Muscle of arm (tissue), 14 donors: ENCODE measurements at places on chromosomes 11 and 22.

DNA sequence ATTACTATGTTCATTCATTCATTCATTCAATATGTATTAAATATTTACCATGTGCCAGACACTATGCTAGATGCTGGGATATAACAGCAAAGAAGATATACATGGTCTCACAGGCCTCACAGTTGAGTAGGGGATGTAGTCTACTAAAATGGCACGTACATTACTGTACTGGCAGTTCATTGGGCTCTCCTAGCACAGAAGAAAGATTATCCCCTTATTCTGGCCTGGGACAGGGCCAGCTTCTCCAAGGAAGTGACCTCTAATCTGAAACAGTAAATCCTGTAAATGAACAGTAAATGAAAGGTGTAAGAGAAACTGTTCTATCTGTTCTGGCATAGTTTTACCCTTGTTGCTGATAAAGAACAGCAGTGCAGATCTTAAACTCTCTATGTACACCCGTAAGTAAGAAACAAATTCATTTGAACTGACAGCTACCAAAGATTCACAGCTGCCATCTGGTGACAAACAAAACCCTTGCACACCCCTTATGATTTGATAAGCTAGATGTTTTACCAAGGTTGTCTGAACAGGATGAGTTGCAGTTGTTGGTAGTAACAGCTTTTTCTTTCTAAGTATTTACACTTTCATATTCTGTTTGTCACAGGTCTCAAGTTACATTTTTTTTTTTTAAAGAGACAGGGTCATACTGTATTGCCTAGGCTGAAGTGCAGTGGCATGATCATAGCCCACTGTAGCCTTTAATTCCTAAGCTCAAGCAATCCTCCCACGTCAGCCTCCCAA, 263.1 kb downstream of the TMEM135 start:
- no peak for DNase-seq

DNA sequence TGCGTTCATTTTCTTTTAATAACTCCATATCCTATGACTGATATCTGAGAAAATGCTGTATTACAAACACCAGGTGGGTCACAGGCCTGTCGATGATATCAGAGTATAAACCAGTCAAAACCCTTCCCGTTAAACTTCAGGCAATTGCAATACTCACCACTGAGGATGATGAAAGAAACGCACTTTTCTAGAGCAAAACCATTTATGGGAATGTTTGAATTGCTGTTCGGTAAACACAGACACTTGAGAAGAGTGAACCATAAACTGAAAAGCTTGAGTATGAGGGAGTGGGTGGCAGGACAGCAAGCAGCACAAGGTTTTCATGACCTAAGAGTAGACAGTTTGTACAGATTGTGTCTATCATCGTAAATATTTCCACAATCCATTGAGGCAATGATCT, 139.8 kb upstream of the CEP126 start:
- DNase-seq, result no peak

DNA sequence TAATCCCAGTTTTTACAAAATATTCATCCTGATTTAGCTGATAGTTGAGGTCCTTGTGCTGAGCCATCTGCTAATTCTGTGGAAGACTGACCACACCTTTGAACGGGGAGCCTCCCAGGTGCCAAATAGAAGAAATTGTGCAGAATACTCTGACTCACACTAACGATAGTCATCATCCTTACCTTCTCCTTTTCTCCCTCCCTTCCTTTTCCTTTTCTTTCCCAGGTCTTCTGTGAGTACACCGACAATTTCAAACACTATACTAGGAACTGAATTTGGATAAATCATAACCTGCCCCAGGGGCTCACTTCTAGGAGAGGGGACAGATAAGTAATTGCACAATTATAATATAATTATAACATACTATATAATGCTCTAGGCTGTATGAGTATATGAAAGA, 73.1 kb upstream of the CTSC start:
- DNase-seq, result no peak

- no peak for DNase-seq
Observed at GRCh38 chr11:11782532-11783110, 59.2 kb upstream of the USP47 start.

- DNase-seq, result no peak
Observed at GRCh38 chr11:65919573-65920371, 546 bp downstream of the DRAP1 start.

DNA sequence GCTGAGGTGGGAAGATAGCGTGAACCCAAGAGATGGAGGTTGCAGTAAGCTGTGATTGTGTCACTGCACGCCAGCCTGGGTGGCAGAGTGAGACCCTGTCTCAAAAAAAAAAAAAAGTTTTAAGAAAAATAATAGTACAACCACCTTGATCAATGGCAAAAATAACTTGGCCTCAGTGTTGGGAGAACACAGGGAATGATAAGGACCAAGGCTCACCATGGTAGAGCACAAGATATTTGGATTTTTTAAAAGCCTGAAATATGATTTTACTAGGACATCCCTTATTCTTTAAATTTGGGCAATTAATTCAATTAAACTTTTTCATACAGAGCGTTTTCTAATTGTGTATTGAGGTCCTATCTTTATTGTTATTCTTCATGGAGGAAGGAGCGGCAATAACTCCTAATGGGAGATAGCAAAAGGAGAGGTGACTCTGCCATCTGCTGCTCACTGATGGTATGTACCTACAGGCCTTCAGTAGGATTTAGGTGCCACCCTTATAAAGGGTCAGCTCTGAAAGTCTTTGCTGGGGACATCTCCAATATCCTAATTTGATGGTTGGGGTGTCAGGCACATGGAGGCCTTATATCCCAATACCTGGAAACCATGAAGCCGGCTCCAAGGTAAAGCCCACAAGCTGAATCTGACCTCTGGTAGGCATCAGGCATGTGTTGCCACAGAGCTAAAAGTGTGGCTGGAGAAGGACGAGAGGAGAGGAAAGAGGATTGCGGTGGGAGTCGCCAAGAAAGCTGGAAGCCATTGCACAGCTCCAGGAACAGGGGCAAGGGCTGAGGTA, 21.9 kb upstream of the POLD3 start:
- peak; percentile 28 for DNase-seq

- peak; percentile 33 for DNase-seq
Observed at GRCh38 chr11:28529540-28530410, 421.6 kb downstream of the METTL15 start.

- DNase-seq, result no peak
Observed at GRCh38 chr11:45904309-45904915, 2.7 kb downstream of the FREY1 start.

DNA sequence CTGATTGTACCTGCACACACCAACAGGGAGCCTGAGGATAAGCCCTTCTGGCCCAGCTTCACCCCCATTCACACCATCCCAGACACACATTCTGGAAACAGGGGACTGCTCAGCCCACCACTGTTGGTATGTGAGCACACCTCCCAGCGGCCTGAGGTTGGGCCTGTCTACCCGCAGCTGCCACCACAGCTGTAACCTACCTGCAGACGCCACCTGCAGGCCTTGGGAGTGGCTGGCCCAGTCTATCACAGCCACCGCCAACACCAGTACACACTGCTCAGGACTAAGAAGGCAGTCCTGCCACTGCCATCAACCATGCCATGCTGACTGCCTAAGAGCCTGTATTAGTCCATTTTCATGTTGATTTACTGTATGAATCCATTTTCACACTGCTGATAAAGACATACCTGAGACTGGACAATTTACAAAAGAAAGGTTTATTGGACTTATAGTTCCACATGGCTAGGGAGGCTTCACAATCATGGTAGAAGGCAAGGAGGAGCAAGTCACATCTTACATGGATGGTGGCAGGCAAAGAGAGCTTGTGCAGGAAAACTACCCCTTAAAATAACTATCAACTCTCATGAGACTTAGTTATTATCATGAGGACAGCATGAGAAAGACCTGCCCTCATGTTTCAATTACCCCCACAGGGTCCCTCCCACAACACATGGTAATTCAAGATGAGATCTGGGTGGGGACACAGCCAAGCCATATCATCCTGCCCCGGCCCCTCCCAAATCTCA, 30.6 kb downstream of the RSF1 start:
- no peak for DNase-seq

- no peak for DNase-seq
Observed at GRCh38 chr22:41847300-41847699, 14.4 kb downstream of the SREBF2 start.

DNA sequence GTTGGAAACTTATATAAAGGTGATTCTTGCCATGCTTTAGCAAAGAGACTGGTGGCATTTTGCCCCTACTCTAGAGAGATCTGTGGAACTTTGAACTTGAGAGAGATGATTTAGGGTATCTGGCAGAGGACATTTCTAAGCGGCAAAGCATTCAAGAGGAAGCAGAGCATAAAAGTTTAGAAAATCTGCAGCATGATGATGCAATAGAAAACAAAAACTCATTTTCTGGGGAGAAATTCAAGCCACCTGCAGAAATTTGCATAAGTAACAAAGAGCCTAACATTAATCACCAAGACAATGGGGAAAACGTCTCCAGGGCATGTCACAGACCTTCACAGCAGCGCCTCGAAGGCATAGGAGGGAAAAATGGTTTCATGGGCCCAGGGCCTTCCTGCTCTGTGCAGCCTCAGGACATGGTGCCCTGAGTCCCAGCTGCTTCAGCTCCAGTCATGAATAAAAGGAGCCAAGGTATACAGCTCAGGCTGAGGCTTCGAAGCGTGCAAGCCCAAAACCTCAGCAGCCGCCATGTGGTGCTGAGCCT, 83.4 kb downstream of the MRTFA start:
- DNase-seq, result no peak
